ENCODE measurements at places on chromosomes 6 and 20. TPM values are rescaled to one million over a fixed set of nuclear protein-coding genes. Genes with fewer than 3 reads are reported as not detected.

DNA sequence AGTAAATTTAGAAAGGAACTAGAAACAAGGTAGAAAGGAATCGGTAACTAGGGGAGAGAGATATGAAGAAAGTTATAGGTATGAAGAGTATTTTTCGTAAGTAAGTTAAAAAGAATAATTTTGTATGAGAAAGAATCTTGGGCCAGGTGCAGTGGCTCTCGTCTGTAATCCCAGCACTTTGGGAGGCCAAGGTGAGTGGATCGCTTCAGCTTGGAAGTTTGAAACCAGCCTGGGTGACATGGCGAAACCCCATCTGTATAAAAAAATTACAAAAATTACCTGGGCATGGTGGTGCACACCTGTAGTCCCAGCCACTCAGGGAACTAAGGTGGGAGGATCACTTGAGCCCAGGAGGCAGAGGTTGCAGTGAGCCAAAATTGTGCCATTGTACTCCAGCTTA is 42.0 kb downstream of the TCP11 start:
- peaks cover 14% of the 10 kb centered on the region for H3K27me3 ChIP-seq
- H3K4me1 ChIP-seq = no peaks in the 10 kb centered on the region
- DNase-seq = no peak
- no peak overlapping the region for H3K27ac ChIP-seq
- no peaks in the 10 kb centered on the region for H3K36me3 ChIP-seq

- H3K4me3 ChIP-seq = no peak overlapping the region
- DNase-seq = peak; percentile 83
- H3K27me3 ChIP-seq = peaks cover 7% of the 10 kb centered on the region
- H3K4me1 ChIP-seq = no peaks in the 10 kb centered on the region
These were observed 96.1 kb upstream of the RIN2 start for GRCh38 chr20:19661717-19662636.

DNA sequence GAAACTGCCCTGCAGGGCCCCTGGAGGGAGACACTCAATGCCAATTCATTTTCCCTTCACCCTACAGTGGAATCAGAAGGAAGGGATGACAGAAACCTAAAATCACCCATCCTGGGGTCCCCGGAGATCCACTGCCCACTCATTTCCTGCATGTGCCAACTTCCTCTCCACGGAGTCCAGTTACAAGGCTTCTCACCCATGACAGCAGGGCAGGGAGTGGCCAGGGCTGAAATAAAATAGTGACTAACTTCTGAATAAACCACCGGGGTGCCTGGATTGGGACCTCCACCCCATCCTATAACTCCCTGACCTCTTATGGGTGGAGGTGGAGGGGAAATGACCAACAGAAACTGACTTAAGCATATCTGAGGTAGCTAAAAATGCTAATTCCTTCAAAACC is 362.3 kb downstream of the MAFB start:
- DNase-seq = peak; percentile 9
- H3K4me1 ChIP-seq = no peaks in the 10 kb centered on the region
- no peaks in the 10 kb centered on the region for H3K36me3 ChIP-seq
- H3K27ac ChIP-seq = no peak overlapping the region
- H3K4me3 ChIP-seq = no peak overlapping the region

GRCh38 chr20:4439461-4439860 is 282.2 kb upstream of the PRND start:
- peaks cover 1% of the 10 kb centered on the region for H3K4me1 ChIP-seq
- H3K36me3 ChIP-seq = no peaks in the 10 kb centered on the region
- no peak overlapping the region for H3K4me3 ChIP-seq
- DNase-seq = no peak

DNA sequence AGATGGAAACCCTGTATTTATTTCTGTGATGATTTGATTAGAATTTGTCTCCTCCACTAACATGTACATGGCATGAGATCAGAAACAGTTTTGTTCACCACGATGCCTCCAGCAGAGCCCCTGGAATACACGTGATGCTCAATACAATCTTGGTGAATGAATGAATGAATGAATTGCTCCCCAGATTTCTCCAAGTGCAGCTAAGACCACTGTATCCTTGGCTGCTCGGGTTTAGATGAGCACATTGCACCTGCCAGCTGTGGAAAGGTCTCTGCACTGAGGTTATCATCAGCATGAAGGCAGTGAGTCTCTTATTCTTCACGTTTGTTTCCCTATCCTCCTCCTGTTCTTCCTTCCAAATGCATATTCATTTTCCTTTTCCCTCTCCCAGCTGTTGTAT is 17.9 kb downstream of the CASS4 start:
- H3K4me1 ChIP-seq = peaks cover 53% of the 10 kb centered on the region
- H3K27me3 ChIP-seq = no peaks in the 10 kb centered on the region
- peak overlapping the region; percentile 84 for H3K27ac ChIP-seq
- peak overlapping the region; percentile 60 for H3K4me3 ChIP-seq

DNA sequence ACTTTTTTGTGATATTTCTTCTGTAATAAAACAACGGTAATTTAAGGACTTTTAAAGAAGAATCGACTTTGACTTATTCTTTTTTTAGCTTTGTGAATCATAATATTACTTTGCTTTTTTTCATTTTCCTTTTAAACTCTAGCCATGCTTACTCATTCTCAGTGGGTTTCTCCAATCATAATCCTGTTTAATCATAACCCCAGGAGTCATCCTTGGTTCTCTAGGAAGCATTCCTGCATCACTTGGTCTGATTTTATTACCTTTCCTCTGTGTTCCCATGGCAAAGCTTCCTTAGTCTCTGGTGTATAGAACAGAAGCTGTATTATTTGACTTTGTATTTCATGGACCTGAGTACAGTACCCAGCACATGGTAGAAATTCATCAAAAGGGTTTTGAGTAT is 223.5 kb downstream of the CDKAL1 start:
- no peak overlapping the region for H3K27ac ChIP-seq
- no peaks in the 10 kb centered on the region for H3K27me3 ChIP-seq
- H3K36me3 ChIP-seq = peaks cover 9% of the 10 kb centered on the region
- no peak overlapping the region for H3K4me3 ChIP-seq
- H3K4me1 ChIP-seq = no peaks in the 10 kb centered on the region

DNA sequence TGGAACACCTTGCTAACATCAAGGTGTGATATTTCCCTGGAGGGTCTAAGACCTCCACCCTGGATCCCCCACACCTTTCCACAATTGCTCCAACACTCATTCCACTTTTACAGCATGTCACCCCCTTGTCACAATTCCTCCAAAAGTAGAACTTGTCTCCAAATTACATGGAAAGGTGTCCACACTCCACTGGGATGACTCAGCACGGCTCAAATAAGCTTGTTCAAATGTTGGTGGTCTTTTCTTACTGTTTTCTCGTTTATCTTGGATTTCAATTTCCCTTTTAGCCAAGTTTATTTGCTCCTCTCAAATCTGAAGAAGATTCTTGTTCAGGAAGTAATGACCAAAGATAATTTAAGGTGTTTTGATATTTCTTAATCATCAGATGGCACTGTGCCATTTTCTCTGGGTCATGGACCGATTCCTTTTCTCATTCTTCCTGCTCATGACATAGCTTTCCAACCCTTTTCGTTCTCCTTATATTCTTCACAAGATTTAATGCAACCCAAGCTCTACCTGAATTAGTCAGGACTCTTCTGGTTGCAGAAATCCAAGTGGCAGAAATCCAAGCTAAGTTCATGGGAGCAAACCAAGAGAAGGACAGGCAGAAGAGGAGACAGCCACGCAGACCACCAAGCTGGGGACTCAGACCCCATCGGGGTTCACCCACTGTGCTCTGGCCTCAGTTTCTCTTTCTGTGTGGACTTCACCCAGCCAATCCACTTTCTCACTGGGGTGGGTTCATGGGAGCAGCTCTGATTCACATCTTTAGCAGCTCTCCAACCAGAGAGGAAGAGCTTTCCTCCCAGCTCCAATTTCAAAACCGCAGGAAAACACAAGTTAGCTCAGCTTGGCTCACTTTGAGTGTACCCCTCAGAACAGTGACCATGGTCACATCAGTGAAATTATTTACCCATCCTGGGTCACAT is 110.5 kb upstream of the CDYL start:
- H3K27me3 ChIP-seq = peaks cover 2% of the 10 kb centered on the region
- H3K36me3 ChIP-seq = no peaks in the 10 kb centered on the region
- H3K4me3 ChIP-seq = no peak overlapping the region
- no peak for DNase-seq
- no peak overlapping the region for H3K27ac ChIP-seq

GRCh38 chr20:33110147-33110825 is 30.8 kb downstream of the BPIFB4 start:
- H3K4me3 ChIP-seq = no peak overlapping the region
- H3K4me1 ChIP-seq = no peaks in the 10 kb centered on the region
- no peaks in the 10 kb centered on the region for H3K27me3 ChIP-seq

DNA sequence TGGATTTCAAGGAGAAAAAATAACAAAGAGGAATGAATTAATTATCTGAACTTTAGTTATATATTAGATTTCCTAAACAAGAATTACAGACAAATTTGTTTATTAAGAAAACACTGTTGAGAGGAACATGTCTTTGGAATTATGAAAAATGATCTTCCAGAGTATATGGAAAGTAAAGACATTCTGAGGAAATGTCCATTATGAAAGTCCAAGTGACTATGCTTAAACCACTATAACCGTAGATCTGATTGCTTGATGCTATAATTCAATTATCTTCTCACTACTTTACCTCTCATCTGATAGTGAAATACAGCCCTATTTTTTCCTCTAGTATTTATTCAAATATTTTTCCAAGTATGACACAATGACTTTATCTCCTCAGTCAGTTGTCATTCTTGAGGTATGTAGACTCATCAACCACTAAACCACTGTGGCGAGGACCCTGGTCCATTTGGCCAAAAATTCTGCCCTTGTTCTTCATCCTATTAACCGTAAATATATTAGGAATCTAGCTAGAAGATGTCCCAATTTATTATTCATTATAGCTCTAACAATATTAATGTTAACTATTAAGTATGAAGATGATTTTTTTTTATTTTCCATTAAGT is 37.3 kb upstream of the AHI1 start:
- DNase-seq = no peak
- peaks cover 6% of the 10 kb centered on the region for H3K36me3 ChIP-seq
- no peak overlapping the region for H3K27ac ChIP-seq

- H3K4me1 ChIP-seq = peaks cover 39% of the 10 kb centered on the region
- peak overlapping the region; percentile 53 for H3K4me3 ChIP-seq
- no peaks in the 10 kb centered on the region for H3K27me3 ChIP-seq
- no peak for DNase-seq
These were observed 94.7 kb upstream of the AHI1 start for GRCh38 chr6:135592276-135592675.

DNA sequence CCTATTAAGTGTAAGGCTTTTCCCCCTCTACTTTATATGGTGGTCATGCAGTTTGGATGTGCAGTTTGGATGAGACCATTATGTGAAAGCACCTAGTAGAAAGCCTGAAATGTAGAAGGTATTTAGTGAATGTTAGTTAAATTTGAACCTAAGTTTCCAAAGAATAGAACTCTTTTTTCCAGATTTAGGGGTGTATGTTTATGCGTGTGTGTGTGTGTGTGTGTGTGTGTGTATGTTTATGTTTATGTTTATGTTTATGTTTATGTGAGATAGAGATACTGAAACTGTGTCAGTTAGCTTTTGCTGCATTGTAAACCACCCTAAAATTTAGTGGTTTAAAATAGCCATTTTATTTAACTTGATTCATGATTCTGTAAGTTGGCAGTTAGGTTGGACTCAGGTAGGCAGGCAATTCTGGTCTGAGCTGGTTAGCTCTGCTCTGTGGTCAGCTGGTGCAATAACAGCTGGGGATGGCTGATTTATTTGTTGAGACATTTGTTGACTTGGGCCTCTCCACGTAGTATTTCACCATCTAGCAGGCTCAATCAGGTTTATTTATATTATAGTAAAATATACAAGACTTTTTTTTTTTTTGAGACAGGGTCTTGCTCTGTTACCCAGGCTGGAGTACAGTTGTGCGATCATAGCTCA is 54.0 kb downstream of the STK4 start:
- H3K27ac ChIP-seq = no peak overlapping the region
- peaks cover 64% of the 10 kb centered on the region for H3K36me3 ChIP-seq
- no peaks in the 10 kb centered on the region for H3K27me3 ChIP-seq
- peaks cover 14% of the 10 kb centered on the region for H3K4me1 ChIP-seq

- H3K4me1 ChIP-seq = no peaks in the 10 kb centered on the region
- no peak within 1 kb of the TSS for H3K27ac ChIP-seq
- H3K27me3 ChIP-seq = peaks cover 28% of the 10 kb centered on the region
- no peak for DNase-seq
- H3K4me3 ChIP-seq = no peak within 1 kb of the TSS
- H3K36me3 ChIP-seq = no peaks in the 10 kb centered on the region
These were observed at the start of gene SEMG1 for GRCh38 chr20:45206725-45207124. SEMG1 (plus strand) TSS chr20:45207033; CDS start chr20:45207054, 21 bp downstream.

DNA sequence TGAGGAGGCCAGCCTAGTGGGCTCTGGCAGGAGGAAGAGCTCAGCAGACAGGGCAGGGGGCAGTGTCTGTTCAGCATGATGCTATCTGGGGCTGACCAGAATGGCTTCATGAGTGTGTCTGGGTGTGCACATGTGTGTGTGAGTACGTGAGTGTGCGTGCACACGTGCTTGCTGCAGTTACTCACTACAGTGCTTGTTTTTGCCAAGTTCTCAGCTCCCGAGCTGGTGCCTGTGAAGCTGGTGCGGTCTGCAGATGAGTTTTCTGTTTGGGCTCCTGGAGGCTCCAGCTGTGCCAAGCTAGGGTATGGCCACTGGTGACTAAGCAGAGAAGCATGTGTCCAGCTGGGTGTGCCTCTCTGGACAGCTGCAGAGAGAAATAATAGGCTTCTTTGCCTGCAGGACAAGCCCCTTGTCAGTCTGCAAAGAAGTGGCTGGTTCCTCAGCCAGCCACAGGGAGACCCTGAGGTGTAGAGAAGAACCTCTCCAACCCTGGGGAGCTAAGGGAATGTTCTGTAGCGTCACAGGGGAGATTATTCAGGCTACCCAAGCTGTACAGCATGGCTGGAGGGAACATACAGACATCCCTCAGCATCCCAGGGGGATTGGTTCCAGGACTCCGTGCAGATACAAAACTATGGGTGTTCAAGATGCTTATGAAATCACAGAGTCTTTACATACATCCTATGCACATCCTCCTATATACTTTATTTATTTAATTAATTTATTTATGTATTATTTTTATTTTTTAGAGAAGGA is 40.2 kb upstream of the FAM50B start:
- no peak overlapping the region for H3K27ac ChIP-seq
- DNase-seq = no peak
- no peak overlapping the region for H3K4me3 ChIP-seq
- no peaks in the 10 kb centered on the region for H3K4me1 ChIP-seq
- H3K27me3 ChIP-seq = peaks cover 4% of the 10 kb centered on the region

DNA sequence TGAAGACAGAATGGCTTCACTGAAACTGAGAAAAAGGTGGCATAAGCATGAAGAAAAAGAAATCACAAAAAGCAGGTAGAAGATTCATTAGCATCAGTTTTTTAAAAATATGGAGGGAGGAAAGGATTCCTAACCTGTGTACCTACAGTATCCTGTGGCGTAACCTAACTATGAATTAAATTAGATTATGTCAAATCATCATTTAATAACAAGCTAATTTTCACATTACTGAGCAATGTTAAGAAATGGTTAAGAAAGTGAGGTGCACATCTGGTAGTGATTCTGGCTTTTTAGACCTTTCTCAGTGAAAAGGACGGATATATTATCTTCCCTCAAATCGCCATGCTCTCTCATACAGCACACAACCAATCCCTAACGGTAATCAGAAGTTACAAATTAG is 12.5 kb downstream of the CD164 start:
- no peak overlapping the region for H3K4me3 ChIP-seq
- no peaks in the 10 kb centered on the region for H3K27me3 ChIP-seq
- peaks cover 40% of the 10 kb centered on the region for H3K4me1 ChIP-seq
- DNase-seq = no peak
- H3K36me3 ChIP-seq = peaks cover 71% of the 10 kb centered on the region

NKX2-2 gene
- total RNA-seq = not detected

FAM162B gene
- not detected for total RNA-seq

HUS1B gene
- 2.1 TPM for total RNA-seq

KCNK5 gene
- total RNA-seq = 33.8 TPM

NRSN1 gene
- total RNA-seq = not detected

SNRPB gene
- 567 TPM for total RNA-seq

CLIC5 gene
- 2.0 TPM for total RNA-seq

All from activated CD4-positive, alpha-beta T cell treated with anti-CD3 and anti-CD28 coated beads, Interleukin-2, amount 10 ng/mL, durations not matched to agents 24 days and 14 days (primary cell).